Stimulated activated CD8-positive, alpha-beta memory T cell treated with anti-CD3 and anti-CD28 coated beads, Interleukin-12 subunit alpha, Interleukin-12 subunit beta, amount 100 ng/mL, for 4 hours (primary cell): ENCODE measurements at places on chromosomes 6 and 20.

DNA sequence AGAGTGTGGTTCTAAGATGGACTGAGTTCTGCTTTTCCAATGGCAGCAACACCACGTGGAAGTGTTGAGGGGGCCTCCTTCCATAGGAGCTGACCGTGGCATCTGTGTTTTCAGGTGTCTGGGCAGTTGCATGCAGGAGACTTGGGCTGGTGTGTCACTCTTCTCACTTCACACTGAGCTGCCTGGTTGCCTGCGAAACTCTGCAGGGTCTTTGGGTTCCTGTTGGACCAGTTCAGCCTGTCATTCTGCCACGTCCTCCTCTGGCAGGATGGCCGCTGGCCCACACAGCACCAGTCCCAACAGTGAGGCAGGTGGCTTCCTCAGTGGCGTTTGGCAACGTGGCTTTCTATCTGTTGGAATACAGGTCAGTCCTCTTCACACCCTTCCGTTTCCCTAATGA, 16.1 kb upstream of the UNC93A start:
- no peak for DNase-seq

DNA sequence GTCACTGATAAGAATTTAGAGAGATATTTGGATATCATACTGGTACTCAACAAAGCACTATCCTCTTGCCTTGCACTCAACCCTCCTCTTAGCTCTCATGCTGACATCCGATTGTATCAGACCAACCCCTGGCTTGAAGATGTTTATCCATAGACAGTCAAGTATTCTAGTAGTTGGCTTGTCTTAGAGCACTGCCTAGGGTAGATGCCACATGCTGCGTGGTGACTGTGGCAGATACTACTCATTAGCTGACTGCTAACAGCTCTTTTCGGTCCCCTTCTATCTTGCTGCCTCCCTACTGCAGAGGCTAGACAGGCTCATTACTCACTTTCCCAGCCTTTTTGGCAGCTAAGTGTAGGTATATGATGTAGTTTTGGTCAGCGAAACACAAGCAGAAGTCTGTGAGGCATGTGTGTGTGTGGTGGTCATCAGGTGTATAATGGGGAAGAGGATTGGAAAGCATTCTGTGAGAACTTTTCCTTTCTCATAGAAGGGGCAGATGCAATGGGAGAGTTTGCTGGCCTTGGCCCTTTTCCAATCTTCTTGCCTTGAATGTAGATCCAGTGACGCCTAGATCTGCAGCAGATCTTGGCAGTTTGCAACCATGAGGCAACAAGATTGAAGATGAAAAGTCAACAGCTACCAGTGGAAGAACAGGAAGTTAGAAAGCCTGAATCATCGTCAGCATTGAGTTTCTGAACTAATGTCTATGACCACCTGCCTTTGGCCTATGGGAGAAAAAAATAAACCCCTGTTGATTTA, 4.4 kb upstream of the IFNGR1 start:
- DNase-seq, result no peak

DNA sequence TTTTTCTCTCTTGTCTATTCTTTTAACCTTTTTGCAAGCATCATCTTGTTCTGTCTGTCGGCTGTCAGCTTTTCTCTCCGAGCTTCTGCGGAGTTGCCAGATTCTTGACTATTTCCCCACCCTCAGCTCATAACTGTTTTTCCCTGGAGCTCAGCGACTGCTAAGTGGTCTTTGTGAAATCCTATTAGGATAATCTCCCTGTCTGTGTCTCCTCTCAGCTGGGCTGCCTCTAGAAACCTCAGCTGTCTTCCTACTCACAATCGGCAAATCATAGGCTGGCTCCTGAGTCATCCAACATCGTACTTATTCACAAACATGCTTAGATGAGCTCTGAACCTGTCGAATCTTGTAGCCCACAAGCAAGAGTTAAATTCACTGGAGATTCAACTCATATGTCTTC, 332.3 kb downstream of the PTPRT start:
- no peak for DNase-seq

GRCh38 chr6:118627724-118628123, 23.7 kb downstream of the CEP85L start:
- DNase-seq, result no peak

DNA sequence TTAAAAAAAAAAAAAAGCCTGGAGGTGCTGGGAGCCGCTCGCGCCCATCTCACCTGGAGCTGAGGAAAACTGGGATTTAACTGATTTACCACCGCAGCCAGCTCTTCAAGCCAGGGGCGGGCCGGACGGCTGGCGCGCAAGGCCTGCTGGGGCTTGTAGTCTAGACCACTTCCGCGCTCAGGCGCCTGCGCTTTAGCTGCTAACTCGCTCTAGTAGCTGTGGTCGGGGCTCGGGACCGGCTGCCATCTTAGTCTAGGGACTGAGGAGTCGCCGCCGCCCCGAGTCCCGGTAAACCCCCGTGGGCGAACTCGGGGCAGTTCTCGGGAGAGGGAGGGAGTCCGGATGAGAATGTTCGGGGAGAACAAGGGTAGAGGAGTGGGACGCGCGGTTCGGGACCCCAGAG, at the start of gene ITCH:
ITCH (plus strand) TSS at position 212 of the 403 bp plus-strand sequence. CDS start 30,539 bp downstream, outside the sequence.
- peak; percentile 85 for DNase-seq

- DNase-seq, result no peak
These were observed 102.8 kb upstream of the TMEM170B start for GRCh38 chr6:11434565-11435326.

DNA sequence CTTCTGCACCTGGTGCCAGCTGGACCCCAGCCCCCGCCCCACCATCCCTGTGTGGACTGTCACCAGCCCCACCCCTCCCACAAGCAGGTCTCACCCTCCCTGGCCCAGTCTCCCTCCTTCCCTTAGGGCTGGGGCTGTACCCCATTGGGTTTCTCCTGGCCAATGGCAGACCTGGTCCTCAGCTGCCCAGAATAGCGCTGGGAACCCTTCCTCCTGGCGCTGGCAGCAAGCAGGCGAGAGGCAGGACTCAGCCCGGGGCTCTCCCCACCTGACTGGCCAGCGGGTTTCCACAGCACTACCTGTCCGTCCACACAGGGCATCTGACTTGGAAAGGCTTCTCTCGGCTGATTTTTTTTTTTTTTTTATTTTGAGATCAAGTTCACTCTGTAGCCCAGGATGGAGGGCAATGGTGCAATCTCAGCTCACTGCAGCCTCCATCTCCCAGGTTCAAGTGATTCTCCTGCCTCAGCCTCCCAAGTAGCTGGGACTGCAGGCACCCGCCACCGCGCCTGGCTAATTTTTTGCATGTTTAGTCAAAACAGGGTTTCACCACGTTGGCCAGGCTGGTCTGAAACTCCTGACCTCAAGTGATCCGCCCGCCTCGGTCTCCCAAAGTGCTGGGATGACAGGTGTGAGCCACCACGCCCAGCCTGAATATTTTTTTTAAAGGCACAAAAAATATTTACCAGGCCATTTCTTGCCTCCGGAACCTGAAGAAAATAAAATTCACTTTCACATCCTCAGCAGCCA, 21.6 kb upstream of the CHRNA4 start:
- no peak for DNase-seq

GRCh38 chr6:150099953-150100352, 31.0 kb upstream of the ULBP3 start:
- DNase-seq, result no peak

DNA sequence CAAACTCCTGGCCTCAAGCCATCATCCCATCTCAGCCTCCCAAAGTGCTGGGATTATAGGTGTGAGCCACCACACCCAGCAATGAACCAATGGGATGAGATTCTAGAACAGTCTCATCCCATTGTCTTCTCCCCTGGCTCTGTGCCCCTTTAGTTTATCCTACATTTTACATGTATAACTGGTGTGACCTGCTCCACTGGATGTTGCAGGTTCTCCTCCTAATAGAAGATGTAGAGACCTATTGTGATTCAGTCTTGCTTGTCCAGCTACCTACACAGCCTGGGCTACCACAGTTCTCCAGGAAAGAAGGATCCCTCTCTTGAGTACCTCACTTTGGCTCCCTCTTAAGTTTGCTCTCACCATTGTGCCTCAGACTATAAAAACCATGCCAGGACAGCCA, 2.0 kb upstream of the FKBPL start:
- DNase-seq, result no peak

GRCh38 chr20:25033924-25034300, 24.0 kb downstream of the ACSS1 start:
- DNase-seq, result no peak
